ENCODE measurements at places on chromosomes 13 and 19. TPM values are rescaled to one million over a fixed set of nuclear protein-coding genes. Genes with fewer than 3 reads are reported as not detected.

- DNase-seq, result no peak
Observed at GRCh38 chr13:43816401-43816889, 29.7 kb upstream of the ENOX1 start.

- peak; percentile 97 for DNase-seq
Observed at GRCh38 chr19:58386576-58387337, at the start of gene RPS5. TSS of gene RPS5 (plus strand) at chr19:58387269. CDS start at chr19:58388138, 869 bp downstream.

The MCF2L gene
- total RNA-seq, result 8.4 TPM

GRCh38 chr13:62387647-62388046, 972.0 kb upstream of the PCDH20 start:
- DNase-seq, result no peak

DNA sequence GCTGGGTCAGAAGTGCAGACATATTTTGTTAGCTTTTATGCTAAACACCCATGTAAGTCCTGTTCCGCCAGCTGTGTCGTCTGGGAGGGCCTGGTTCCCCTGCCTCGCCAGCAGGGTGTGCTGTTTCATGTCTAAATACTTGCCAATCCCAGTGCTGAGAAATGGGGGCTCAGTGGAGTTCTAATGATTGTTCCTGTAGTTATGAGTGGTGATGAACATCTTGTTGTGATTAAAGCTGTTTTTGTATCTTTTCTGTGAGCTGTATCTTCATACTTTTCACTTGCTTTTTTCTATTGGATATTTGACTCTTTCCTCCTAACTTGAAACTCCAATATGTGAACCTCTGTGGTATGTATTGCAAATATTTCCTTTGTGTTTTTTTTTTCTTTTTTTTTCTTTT, 32.7 kb downstream of the KDM4B start:
- peak; percentile 66 for DNase-seq

DNA sequence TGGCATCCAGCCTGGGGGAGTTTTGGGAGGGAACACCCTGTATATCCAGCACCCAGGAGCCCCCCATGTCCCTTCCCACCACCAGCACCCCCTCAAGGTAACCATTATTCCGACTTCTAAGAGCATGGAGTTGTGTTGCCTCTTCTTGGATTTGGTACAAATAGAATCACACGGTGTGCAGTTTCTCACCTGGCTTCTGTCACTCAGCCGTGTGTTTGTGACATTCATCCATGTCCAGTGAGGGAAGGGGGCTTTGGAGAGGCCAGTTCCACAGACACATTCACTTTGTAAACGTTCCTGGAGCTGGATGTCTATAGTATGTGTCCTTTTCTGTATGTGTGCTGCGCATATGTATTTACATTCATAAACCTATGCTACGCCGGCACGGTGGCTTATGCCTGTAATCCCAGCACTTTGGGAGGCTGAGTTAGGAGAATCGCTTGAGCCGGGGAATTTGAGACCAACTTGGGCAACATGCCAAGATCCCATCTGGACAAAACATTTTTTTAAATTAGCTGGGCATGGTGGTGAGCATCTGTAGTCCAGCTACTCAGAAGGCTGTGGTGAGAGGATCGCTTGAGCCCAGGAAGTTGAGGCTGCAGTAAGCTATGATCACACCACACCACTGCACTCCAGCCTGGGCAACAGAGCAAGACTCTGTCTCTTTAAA, 36.6 kb downstream of the MYH14 start:
- DNase-seq, result no peak

The ZNF556 gene
- total RNA-seq, result not detected

DNA sequence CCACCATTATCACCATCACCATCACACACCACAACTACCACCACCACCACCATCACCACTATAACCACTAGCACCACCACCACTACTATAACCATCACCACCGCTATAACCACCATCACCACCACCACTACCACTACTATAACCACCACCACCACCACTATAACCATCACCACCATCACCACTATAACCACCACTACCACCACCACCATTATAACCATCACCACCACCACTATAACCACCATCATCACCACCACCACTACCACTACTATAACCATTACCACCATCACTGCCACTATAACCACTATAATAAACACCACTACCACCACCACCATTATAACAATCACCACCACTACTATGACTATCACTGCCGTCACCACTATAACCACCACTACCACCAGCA, 173.2 kb downstream of the DCLK1 start:
- no peak for DNase-seq

GRCh38 chr19:39038098-39038497, 5.7 kb upstream of the FBXO27 start:
- DNase-seq, result peak; percentile 41

GRCh38 chr13:35909091-35909490, 222.1 kb downstream of the DCLK1 start:
- DNase-seq, result no peak

GRCh38 chr19:45136507-45137178, 24.1 kb downstream of the NKPD1 start:
- DNase-seq, result no peak

DNA sequence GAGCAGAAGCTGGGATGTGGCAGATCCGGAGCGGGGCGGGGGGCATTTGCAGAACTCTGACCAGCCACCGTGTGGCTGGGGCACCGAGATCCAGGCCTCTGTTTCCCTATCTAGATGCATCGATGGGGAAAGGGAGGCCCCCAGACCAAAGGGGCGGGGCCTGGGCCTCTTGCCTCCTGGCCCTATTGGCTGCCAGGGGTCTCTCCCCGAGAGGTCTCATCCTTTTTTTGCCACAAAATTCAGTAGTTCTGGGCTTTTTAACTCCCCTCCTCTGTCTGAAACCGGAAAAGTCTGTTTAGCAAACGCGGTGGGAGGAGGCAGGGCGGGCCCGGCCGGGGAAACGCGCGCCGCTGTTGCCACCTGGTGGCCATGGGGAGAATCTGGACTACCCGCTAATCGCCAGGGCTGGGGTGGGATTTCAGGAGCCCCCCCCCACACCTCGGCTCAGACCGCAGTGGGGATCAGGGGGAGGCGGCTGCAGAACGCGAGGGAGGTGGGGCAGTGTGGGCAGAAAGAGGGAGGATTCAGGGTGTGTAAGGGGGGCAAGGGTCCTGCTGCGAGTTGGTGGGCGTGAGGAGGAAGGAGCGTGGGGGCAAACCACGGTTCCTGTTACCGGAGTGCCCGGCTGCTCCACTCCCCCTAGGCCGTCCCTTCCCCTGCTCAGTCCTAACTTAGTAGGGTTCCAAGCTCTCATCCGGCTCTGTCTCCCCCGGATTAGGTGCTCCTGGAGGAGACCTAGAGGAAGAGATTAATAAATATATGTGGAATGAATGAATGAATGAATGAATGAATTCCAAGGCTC, 28.3 kb downstream of the IL12RB1 start:
- peak; percentile 91 for DNase-seq

GRCh38 chr13:89279374-89279773, 1608.2 kb downstream of the SLITRK5 start:
- DNase-seq, result no peak

DNA sequence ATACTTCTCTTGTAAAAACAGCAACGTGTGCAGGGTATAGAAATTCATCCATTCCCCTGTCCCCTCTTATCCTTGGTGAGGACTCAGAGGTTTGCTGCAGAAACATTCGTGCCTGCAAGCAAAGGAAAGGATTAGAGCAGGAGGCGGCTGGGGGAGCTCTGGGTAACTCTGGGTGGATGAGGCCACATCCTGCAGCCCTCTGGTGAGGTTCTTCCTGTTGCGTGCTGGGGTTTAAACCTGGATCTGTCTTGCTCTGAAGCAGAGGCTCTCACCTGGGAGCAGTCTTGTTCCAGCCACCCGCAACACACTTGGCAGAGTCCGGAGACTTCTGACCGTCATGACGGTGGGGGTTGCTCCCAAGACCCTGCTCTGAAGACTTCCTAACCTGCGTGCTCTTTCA, 69.2 kb downstream of the ATP11A start:
- DNase-seq, result no peak

The TUBA3C gene
- not detected for total RNA-seq

- DNase-seq, result peak; percentile 75
Observed at GRCh38 chr13:105139380-105140285, 1395.8 kb downstream of the EFNB2 start.

- DNase-seq, result no peak
Observed at GRCh38 chr13:75938811-75939560, 302.9 kb downstream of the LMO7 start.

The CGB1 gene
- total RNA-seq, result not detected

DNA sequence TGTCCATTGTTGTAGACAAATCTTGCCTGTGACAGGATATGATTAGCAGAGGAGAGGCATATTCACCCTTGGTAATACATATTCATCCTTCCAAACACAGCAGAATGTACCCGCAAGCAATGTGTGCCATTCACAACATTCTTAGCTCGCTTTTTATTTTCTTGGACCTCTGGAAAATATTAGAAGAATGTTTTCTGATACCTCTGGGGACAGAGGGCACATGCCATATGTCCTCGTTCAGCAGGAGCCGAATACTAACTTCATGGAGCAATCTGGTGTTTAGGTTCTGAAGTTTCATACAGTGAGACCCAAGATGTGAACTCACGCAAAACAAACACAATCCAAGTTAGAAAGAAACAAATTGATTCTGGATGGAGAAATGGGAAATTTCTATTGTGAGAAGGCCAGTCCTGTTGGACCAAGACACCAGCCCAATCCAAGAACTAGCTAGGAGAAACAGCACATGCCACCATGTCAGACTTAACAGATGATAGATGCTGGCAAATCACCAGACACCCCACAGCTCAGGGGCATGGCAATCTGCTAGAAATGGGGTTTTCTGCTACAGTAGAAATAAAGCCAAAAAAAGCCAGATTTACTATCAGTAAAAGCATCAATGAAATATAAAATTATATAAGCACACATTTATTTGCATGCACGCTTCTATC, 297.4 kb downstream of the DCLK1 start:
- no peak for DNase-seq

GRCh38 chr13:113660066-113660465, 2.1 kb upstream of the ATP4B start:
- DNase-seq, result no peak

DNA sequence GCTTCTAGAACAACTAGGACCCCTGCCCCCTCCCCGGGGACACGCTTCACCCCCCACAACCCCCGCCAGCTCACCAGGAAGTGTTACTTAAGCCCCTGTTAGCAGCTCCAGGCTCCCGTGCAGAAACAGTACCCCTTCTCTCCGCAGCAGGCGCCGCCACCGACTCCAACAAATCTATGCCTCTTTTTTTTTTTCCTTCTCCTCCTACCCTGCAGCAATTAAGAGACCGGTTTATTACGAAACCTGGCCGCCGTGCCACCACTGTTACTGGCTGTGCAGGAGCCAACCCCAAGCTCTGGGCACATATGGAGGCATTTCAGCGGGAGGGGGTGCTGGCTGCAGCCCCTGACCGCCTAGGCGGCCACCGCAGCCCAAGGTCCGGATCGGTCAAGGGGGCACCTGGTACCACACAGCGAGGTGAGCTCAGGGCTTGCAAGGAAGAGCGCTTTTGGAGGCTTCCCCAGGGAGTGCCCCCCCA, 2.4 kb downstream of the GADD45B start:
- peak; percentile 81 for DNase-seq

DNA sequence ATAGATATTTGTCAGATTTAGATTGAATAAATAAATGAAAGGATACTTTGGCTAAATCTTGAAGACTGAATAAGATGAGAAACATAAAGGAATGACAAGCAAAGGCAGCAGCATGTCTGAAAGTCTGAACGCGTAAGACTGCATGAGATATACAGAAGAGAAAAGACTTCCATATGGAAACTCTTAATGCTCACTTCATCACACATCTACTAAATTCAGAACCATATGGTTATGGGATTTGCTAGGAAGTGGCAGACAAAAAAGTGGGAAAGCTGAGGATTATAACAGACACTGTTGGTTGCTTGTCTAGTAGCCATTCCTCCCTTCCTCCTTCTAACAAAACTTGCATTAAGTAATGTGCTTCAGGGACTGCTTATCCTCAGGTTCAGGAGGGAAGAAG, 446.7 kb downstream of the KCTD12 start:
- DNase-seq, result no peak

- no peak for DNase-seq
Observed at GRCh38 chr19:33502521-33502920, 19.1 kb downstream of the PEPD start.

The NKG7 gene
- 125 TPM for total RNA-seq

All from activated CD4-positive, alpha-beta T cell treated with anti-CD3 and anti-CD28 coated beads for 36 hours (primary cell).